ENCODE measurements at places on chromosomes 5 and 9. TPM values are rescaled to one million over a fixed set of nuclear protein-coding genes. Genes with fewer than 3 reads are reported as not detected.

The FCN2 gene
- not detected for total RNA-seq

The PPP2R2B gene
- 2.2 TPM for total RNA-seq

The SAXO1 gene
- not detected for total RNA-seq

The UNC5A gene
- total RNA-seq = not detected

The PLAC8L1 gene
- not detected for total RNA-seq

The GPX3 gene
- 3.9 TPM for total RNA-seq

The GDA gene
- 0.97 TPM for total RNA-seq

The TSSK1B gene
- total RNA-seq = 0.64 TPM

The DNM1 gene
- 36.1 TPM for total RNA-seq

The WNT8A gene
- total RNA-seq = not detected

DNA sequence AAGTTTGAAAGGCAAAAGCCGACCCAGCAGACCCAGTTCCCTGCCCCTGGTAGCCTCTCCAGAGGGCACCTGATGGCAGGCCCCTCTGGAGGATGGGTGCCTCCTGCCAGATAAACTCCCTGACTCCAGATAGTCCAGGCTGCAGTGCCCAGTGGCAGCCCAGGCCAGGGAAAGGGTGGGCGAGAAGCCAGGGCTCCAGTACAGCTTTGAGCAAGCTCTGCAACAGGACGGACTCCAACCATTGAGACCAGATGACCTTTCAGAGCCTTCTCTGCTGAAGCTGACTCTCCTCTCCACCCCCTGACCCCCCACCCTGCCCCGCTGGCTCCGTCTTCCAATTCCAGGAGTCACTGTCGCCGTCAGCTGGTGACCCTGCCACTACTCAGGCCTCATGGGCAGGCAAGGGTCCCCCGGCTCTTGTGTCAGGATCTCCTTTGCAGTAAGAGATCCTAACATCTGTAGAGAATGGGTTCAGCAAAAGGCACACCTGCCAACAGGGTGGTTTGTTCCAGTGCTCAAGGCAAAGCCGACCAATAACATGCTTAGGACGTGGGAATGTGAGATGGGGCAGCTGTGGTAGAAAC, 15.5 kb upstream of the FCN1 start:
- DNase-seq = no peak

DNA sequence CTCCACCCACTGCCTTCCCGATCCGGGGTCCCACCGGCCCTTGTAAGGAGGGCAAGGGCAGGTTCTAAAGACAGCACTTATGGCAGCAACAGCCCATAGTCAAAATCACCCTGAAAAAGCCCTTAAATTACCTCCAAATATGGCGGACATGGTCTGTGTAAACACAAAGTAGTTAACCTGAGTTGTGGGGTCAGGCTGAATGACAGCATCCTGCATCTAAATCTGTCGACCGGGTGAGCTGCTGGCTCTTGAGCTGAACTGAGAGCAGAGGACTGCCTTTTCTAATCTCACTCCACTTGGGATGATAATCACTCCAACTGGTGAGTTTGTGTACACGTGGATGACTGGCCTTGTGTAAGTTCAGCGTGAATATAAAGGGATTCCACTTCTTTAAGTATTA, 249.6 kb downstream of the DENND1A start:
- no peak for DNase-seq

GRCh38 chr5:140883927-140884697, 2.2 kb downstream of the PCDHA13 start:
- no peak for DNase-seq

GRCh38 chr5:11904265-11904906, at the start of gene CTNND2:
Gene CTNND2, minus strand, starts transcription at chr5:11904446. Its CDS starts 593 bp downstream, at chr5:11903853.
- no peak for DNase-seq

DNA sequence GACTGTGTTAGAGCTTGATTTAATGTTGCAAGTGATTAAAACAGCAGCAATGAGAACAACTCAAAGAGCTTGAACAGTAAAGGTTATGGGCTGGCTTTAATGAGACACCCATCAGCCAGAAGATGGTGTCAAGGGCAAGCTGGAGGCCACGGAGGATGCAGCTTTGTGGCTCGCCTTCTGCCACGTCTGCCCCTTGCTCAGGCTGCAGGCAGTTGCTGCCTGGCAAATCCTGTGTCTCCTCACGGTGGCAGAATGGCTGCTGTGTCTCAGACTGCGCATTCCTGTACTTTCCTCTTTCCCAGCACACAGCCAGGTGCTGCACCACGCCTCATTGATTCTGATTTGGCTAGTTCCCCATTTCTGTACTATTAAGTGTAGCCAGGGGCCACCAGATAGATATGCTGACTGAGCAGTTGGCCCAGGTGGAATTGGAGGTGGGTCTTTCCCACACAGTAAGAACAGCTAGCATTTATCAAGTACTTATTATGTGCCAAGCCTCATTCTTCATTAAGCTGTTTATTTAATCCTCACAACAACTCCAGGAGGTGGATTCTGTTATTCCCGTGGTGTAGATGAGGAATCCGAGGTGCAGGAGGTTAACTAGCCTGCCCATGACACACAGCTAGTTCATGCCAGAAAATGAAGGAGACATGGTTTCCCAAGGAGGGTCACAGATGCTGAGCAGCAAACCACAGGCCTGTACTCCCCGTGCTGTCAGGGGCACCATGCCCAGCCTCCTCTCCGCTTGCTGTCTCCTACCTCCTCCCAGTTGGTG, 3.5 kb downstream of the NXNL2 start:
- DNase-seq = no peak

- DNase-seq = peak; percentile 16
Observed at GRCh38 chr5:113693701-113694100, 180.2 kb downstream of the YTHDC2 start.

DNA sequence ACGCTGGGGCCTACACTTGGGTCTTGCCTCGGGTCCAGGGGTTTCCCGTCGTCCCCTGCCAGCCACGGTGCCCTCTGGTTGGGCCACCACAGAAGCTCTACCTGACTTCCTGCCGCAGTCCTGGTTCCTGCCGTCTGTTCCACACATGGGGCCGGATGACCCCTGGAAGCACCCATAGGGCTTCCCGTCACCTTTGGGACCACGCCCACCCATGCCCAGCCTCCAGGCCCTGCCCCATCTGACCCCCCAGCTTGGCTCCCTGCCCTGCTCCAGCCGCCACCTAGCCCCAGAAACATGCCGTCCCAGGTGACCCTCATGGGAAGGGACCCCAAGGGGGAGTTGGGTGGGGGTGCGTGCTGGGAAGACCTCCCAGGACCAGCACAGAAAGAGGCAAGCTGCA, 13.7 kb downstream of the MRPL36 start:
- no peak for DNase-seq

DNA sequence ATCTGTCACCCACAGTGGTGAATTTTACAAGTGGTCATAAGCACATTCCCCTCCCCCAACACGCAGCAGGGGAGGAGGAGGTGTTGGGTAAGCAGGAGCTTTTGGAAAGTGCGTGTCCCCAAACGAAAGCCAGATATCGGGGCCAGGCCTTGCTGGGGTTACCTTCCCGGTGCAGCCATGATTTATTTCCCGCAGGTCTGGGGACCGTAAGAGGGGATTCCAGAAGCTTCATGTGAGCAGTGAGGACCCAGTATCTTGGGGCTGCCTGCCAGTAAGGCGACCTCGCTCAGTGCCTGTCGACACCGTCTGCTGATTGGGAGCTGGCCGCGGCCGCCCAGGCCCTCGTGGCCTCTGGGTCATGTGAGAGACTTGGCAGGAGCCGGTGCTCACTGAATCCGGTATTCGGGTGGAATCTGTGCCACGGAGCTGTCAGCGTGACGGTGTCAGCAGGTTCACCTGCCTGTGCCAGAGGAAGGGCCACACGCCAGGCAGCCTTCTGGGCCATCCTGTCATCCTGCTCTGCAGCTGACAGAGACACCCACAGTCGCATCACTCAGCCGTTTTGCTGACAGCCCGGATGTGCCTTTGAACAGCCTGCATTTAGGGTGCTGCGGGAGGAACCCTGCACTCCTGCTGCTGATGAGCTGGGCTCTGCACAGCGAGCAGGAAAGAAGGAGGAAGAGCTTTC, 37.3 kb downstream of the SEC61B start:
- peak; percentile 42 for DNase-seq

GRCh38 chr9:113631137-113631765, 167.7 kb downstream of the RGS3 start:
- no peak for DNase-seq

GRCh38 chr5:55294935-55295334, 12.6 kb downstream of the DHX29 start:
- no peak for DNase-seq

- no peak for DNase-seq
Observed at GRCh38 chr9:135835131-135835530, 72.2 kb downstream of the CAMSAP1 start.

GRCh38 chr5:53480416-53481158, at the start of gene FST:
Gene FST, plus strand, starts transcription at chr5:53480629. Its CDS starts 163 bp downstream, at chr5:53480792.
- DNase-seq = peak; percentile 54

GRCh38 chr5:1462358-1462757, 17.1 kb upstream of the SLC6A3 start:
- DNase-seq = no peak

DNA sequence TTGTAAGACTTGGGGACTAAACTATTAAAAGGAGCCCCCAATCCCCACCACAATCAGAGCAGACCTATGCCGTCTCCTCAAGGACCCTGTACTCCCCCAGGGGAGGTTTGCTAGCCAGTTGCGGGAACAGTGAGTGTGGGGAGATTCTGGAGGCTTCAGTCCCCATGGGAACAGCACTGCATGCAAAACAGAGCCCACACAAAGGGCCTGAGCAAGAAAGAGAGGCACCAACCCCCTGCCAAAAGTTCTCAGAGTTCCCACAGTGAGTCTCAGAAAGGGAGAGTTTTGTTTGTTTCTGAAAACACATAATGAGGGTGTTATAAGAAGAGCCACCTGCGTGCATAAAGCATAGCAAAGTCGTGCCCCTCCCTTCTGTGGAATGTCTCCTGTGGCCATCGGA, 56.6 kb downstream of the CFAP90 start:
- DNase-seq = no peak

DNA sequence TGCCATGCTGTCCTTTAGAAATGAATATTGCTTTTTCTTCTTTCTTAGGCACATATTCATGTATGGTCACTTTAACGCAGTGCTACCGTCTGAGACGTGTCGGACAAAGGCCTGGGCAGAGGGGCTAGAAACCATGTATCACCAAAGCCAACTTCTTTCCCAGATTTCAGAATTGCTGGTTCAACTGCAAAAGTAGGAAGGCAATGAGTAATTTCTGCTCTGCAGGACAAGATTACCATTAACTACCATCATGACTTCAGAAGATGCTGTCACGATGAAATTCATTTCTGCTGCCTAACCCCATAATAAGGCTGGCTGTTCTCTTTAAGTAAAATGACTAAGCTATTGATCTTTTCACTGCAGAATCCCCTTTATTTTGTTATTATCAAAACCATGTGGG, 306.7 kb downstream of the PDE4D start:
- DNase-seq = no peak

DNA sequence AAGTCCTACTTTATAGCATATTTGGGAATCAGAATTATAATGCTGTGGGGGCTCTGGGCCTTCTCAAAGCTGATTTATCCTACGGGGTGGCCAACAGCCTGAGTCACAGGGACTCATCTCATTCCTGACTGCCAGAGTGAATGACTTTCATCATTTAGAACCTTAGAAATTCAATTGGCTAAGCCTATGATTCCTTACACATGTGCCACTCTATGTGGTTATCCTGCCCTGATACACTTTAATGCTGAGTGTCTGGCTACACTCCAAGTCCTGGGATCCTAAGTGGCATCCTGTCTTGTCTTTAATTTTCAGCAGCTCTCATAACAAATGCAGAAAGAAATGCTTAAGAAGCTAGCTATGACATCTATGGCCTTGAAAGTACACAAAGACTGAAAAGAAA, 75.2 kb upstream of the FREM1 start:
- DNase-seq = no peak

- DNase-seq = no peak
Observed at GRCh38 chr9:137147793-137148160, 8.8 kb downstream of the GRIN1 start.

All from fibroblast of villous mesenchyme (primary cell).